OCI-LY7 (cell line): ENCODE measurements at places on chromosomes 3 and 15.

GRCh38 chr15:51133140-51133765, 38.5 kb upstream of the TNFAIP8L3 start:
- DNase-seq = no peak

DNA sequence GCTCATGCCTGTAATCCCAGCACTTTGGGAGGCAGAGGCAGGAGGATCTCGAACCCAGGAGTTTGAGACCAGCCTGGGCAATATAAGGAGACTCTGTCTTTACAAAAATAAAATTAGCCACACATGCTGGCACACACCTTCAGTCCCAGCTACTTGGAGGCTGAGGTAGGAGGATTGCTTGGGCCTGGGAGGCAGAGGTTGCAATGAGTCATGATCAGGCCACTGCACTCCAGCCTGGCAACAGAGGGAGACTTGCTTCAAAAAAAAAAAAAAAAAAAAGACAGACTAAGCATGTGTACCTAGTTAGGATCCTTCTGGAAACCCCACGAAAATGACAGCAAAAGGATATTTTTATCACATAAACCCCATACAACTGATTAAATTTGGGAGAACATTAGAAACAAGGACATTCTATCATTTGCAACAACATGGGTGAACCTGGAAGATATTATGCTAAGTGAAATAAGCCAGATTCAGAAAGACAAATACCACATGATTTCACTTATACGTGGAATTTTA, 44.9 kb downstream of the METTL6 start:
- DNase-seq = no peak

DNA sequence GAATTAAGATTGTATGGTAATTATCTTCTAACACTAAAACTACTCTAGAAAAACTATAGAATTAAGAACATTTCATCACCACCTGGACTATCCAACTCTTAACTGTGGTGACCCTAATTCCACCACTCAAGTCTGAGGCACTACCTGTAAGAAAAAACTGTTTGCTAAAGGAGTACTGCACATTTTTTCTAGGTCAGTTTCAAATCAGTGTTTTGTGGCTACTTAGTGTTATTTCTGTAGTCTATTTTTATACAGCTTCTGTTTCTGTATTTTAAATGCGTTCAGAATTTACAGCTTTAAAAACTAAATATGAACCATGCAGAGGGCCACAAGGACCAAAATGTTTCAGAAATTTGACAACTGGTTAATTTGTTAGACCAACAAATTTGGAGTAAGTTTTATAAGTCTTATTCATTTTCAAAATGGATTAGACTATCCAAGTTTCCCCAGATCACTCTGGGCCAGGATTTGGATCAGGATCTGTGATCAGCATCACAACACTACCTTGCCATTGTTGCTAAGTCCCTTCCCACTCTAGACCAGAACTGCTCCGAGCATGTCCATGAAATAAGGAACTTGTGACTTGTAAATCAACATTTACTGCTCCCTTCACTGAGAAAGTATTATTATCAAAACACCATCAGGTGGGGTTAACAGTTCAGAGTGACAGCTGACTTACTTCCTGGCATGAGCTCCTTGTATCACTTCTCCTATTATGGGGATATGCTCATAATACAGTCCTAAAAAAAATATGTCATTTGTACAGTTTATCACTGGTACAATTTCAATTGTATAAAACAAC, 8.6 kb downstream of the GLT8D1 start:
- no peak for DNase-seq

DNA sequence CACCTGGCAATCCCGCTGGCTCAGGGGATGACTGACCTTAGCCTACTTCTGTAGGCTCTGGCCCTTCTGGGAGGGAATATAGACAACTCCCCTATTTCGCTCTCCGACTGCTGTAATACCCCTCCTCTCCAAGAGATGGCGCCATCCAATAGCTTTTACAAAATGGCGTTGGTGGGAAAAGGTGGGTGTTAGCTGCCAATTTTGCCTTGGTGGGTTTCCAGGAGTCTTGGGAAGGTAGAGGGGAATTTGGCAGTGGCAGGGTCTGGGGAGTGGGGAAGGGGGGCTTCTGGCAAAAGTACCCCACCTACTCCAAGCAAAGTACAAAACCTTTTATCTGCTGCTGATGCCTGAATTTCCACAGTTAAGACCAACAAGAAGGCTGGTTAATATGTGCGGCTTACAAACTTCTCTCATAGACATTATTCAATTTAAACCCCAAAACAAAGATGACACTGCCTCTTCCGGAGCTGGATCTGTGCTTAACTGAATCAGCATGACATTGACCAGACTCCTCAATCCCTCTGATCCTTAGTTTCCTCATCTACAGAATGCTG, 62.1 kb downstream of the RASGRF1 start:
- DNase-seq = peak; percentile 68

DNA sequence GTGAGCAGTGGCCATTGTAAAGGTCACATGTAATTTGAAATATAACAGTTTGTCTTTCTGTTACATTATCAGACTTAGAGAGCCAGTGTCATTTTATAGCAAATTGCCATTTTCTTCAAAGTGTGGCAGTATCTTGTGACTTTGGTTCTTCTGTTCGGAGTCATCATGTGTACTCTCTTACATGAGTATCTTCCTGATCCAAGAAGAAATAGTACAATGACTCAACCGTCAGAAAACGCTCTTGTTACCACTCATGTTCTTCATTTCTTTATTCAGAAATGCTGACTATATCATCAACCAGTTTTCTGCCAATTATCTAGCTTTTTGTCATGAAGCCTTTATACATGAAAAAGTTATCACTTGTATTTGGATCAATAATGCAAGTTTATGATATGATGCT, 93.6 kb upstream of the CGNL1 start:
- DNase-seq = no peak

- no peak for DNase-seq
Measured at GRCh38 chr3:64167868-64168267, 57.4 kb downstream of the PRICKLE2 start.

- no peak for DNase-seq
Measured at GRCh38 chr3:127013758-127014535, 31.0 kb downstream of the PLXNA1 start.

DNA sequence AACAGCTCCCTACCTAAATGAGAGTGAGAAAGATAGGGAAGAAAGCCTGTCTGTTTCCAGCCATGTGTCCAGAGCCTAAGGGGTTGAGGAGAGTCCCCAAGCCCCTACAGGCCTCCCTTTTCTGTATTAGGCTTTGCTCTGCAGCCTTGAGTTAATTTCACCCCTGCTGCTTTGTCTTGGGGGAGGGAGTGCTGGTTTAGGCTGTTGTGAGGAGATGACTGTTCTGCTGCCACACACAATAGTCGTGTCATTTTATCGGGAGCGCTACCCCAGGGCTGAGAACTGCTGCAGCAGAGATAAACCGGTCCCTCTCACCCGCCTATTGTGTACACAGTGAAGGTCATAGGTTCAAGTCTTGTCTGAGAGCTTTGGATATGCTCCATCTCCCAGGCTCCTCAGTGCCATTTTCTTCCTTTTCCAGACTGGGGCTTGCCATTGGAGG, 1.4 kb downstream of the ZNF609 start:
- DNase-seq = no peak

DNA sequence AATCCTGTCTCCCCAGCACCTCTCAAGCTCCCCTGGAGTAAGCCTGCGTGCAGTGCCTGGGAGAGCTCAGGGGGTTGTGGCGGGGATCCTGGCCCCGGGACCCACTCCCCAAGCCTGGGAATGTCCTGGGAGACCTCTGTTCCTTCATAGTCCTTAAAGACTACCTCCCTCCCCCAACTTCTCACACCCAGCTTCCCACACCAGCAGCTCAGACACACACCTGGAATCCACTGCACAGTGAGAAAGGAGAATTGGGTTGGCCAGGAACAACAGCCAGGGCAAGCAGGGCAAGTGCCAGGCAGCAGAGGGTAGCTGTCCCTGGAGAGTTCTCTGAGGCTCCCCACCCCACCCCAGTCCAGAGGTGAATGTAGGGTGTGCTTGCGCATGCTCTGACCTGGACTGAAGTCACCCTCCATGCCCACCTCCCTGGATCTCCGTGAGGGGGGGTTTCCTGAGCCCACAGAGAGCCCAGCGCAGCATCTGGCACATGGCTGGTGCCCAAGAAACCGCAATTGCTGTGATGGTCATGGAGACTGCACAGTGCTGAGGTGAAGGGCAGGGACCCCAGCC, 22.2 kb downstream of the PSTPIP1 start:
- no peak for DNase-seq

GRCh38 chr3:107315141-107315540, 62.1 kb upstream of the CCDC54 start:
- no peak for DNase-seq

GRCh38 chr3:426072-426471, 229.5 kb downstream of the CHL1 start:
- no peak for DNase-seq

DNA sequence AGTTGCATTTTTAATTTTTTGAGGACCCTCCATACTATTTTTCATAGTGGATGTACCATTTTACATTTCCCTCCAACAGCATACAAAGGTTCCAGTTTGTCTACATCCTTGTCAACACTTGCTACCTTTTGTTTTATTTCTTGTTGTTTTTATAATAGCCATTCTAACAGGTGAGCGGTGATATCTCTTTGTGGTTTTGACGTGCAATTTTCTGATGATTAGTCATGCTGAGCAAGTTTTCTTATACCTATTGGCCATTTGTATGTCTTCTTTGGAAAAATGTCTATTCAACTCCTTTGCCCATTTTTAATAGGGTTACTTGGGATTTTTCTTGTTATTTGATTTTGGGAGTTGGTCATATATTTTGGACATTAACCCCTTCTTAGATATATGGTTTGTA, 187.0 kb downstream of the CDIN1 start:
- DNase-seq = no peak

DNA sequence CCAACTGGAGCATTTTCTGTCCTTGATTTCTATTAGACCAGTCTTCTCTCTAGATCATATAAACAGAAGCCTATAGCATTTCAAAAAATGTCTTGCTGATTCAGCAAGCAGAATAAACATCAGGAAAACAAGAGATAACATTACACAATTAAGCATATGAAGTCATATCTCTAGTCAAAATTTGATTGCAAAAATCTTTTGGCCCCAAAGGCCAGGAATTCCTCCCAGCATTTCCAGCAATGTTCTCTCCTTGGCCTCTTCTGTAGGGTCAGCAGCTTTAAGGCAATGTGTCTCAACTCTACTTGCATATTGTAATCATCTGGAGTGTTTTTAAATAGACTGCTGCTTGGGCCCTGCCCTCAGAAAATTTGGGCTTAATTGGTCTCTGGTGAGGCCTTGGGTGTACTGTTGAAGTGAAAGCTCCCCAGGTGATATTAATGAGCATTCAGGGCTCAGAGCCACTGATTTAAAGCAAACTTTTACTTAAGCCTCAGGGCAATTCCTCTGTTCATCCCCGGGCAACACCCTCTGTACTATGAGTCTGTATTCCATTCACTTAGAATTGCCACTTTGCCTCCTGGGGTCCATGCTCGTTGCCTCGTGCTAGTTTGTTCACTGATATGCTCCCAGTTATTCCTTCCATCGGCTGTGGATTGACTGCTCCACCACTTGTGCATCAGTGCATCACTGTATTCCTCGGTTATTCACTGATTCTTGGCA, 1072.6 kb downstream of the ROBO2 start:
- DNase-seq = no peak

DNA sequence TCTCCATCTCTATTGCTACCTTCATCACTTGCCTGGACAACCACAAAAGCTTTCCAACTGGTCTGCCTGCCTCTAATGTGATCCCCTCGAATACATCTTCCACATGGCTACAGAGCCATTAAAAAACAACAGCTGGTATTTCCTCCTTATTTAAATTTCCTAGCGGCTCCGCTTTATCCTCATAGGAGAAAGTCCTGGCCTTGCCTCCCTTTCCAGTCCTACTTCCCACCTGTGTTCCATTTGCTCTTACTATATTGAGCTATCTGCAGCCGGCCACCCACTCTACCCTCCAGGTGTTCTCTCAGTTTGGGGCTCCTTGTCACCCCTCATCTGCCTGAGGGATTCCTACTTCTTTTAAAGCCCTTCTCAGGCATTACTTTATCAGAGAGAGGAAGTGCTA, 49.7 kb upstream of the TSPAN3 start:
- no peak for DNase-seq

GRCh38 chr3:126982471-126983175, at the start of gene PLXNA1:
PLXNA1 (plus strand) TSS chr3:126983115; CDS start chr3:126988594, 5,479 bp downstream.
- DNase-seq = peak; percentile 87

DNA sequence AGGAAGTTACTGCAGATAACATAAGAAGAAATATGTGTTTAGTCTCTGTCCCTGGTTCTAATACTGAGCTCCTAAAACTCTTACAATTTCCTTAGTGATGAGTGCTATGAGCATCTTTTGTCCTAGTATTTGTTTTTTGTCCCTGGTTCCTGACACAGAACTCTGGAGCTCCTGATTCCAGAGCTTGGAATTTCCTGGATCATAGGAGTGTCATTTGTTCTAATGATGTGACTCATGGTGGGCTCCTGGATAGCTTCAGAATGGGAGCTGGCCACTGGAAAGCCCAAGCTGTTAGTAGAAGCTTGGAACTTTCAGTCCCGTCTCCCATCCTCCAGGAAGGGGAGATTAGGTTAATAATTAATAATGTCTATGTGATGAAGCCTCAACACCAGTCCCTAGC, 98.2 kb downstream of the CNTN6 start:
- no peak for DNase-seq

GRCh38 chr3:141259821-141260629, 28.4 kb downstream of the PXYLP1 start:
- DNase-seq = no peak

DNA sequence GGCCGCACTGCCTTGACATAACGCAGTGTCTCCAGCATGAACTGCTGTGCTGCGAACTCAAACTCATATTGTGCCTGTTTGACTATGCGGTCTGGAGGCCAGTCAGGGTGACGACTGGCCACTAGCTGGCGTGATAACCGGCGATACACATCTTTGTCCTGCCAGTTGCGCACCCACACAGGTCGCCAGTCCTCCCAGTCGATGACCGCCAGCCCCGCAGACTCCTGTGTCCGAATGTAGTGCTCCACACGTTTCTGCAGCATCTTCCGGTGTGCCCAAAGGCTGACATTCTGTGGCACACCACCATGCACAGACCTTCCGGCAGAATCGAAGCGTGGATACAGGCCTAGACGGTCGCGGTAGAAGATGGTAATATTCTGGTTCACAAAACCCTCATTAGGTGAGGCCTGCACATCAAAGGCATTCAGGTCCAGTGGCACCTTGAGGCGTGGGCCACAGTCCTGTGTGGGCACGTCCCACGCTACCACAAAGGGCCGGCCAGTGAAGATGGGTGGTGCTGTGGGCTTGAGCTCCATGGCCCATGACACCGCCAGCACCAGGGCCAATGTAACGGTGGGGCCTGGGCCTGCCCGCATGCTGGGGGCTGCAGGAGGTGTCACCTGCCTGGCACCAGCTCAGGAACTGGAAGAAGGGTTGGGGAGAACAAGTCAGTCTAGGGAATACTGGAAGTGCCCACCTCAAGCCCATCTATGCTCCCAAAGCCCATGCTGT, 2.5 kb downstream of the HYAL2 start:
- no peak for DNase-seq

DNA sequence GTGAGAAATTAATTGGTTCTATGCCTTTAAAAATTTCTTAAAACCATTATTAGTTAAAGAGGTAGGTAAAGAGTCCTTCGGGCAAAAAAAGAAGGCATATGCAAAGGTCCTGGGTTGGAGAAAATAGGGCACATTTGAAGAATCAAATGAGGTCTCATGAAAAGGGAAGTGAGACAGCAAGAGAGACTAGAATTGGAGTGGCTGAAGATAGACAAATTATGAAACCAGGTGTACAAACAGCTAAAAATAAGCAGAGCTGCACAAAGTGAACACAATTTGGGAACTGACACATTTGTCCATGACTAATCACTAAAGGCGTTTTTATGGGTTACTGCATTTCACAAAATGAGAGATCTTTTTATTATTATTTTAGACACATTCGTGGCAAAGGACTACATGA, 581.2 kb downstream of the PYDC2 start:
- DNase-seq = peak; percentile 91
